IPS-NIHi11 (cell line): ENCODE measurements at places on chromosomes 3 and 15.

GRCh38 chr15:48052946-48053345 is 67.8 kb upstream of the SLC24A5 start:
- DNase-seq: no peak

DNA sequence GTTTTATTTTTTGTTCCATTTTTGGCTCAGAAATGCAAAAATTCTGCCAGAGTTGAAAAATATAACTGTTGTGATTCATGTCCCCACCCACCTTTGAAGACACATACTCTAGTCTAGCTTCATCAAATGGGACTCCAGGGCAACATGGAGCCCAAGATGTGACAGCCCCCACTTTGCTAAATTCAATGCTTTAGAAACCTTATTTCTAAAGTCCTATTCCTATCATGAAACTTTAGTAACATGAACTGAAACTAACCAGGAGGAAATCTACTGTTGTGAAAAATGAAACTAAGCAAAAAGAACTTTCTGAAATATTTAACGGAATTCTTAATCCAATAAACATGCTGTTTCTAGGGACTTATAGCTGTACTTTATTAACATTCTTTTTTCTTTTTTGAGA is 20.3 kb downstream of the UBP1 start:
- no peak for DNase-seq

DNA sequence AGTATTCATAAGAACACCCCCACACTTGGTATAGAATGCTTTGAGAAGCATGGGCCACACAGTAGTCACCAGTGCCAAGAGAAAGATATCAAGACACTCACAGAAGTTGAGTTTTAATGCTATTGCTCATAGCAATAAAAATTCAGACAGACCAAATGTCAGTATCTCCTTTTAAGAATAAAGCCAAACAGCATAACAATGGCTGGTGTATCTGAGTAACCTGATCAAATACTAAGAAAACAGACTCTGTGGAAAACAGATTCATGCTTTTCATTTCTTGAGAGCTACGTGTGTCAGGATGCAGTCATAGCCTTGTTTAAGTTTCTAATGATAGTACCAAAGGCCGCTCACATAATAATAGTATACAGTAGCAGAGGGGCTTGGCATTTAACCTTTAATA is 778.5 kb downstream of the MECOM start:
- no peak for DNase-seq

DNA sequence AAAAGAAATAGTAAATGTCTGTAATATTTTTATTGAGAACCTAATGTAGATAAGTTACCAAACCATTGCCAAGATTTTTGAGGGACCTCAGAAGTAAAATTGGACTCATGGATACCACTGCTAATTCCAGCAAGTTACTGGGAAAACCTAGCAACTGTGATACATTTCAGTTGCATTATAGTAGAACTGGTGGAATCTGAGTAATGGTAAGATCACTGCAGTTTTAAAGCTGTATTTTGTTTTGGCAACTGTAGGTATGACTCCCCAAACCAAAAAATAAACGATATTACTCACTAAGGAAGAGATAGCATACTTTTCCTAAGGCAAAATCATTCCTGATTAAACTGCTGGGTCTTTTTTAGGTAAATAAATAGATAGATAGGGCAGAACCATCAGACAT is 54.0 kb downstream of the ARMC8 start:
- DNase-seq: no peak

DNA sequence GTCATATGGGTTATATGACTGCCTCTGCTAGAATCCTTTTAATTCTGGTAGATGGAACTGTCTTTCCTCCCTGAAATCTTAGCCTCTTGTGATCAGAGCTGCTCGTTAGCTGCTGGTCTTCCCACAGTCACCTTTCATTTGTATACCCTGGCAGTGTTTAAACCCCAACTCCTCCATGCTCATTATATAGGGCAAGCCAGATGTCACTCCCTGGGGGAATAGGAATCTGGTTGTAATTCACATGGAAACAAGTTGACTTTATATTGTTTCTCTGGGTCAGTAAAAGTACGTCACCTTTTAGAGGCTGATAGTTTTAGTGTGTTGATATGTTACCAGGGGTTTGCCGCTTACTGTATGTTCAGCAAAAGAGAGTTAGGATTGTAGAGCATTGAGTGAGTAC is 103.5 kb downstream of the ITPR1 start:
- DNase-seq: peak; percentile 29

DNA sequence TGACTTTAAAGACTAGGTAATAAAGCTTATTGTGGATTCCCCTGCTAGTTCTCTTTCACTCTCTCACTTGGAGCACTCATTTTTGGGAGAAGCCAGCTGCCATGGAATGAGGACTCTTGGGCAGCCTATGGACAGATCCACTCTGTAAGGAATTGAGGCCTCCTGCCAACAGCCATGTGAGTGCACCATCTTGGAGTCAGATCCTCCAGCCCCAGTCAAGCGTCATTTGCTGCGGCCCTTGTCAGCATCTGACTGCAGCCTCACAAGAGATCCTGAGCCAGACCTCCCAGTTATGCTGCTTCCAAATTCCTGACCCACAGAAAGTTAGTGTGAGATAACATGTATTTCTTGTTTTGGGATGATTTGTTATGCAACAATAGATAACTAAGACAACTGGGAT is 101.9 kb downstream of the SEMA6D start:
- no peak for DNase-seq

GRCh38 chr3:122941228-122942206 is 86.0 kb downstream of the SEMA5B start:
- DNase-seq: no peak

GRCh38 chr3:34078418-34078817 is 280.0 kb downstream of the PDCD6IP start:
- no peak for DNase-seq

- DNase-seq: no peak
These were observed 602.0 kb downstream of the TBL1XR1 start for GRCh38 chr3:176595307-176595706.

- DNase-seq: no peak
These were observed 830.9 kb upstream of the CFAP20DC start for GRCh38 chr3:59880717-59881116.

DNA sequence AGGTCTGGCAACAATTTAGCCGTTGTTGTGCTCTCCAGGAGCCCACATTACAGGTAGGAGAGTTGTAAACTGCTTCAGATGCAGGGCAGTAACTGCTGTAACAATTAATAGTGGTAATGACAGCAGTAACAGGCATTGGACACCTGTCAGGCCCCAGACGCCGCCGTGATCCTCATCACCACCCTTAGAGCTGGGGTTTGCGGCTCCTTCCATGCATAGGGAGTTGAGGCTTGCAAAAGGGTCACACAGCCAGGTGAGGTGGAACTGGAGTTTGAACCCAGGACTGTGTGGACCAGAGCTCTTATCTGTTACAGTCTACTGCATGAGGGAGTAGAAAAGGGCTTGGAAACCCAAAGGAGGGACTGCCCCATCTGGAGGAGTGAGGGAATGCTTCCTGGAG is 26.8 kb upstream of the NR2C2 start:
- DNase-seq: no peak

DNA sequence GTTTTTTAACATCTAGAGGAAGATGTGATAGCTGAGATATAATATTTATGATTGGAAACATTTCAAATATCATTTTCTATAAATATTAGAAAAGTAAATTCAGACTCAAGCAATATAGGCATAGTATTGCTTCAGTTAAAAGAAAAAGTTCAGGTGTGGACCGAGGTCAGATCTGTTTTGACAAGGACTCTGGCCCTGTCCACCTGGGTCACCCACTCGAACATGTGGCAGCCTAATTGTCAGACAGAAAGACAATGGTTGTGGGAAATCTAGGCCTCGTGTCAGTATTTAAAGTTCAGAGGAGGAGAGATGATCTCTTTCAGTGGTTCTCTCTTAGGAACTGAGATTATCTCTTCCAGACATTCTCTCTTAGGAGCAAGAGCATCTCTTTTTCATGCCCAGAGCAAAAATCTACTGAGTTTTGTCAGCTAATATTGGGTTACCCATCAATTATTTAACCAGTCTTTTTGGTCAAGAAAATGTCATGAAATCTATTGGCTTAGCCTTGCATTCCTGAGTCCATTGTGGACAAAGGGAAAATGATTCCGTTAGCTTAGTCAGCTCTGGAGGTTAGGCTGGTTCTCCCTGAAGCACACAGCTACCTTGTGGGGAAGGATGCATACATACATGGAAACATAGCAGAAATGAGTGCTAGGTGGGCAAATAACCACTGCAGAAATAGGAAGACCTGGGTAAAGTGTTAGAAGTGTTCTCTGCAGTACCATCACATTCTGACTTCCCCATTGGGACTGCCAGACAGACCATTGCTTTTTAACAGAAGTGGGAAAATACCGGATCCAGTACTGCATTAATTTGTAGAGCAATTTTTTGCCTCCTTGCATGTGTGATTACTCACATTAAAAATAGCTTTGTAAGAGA is 343.3 kb downstream of the GRM7 start:
- DNase-seq: no peak

DNA sequence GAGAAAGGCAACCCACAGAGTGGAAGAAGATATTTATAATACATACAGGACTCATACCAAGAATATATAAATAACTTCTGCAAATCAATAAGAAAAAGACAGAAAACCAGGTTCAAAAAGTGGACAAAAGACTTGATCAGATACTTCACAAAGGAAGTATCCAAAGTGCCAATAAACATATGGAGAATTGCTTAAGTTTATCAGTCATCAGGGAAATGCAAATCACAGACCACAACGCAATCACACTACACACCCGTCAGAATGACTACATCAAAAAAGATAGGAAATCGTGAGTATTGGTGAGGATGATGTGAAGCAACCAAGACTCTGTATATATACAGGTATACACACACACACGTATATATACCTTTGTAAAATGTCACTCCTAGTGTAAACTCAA is 180.6 kb downstream of the FAM43A start:
- no peak for DNase-seq

- DNase-seq: no peak
These were observed 232.0 kb downstream of the ZBBX start for GRCh38 chr3:167148136-167148535.

GRCh38 chr15:63902671-63903035 is 68.9 kb upstream of the HERC1 start:
- DNase-seq: no peak

DNA sequence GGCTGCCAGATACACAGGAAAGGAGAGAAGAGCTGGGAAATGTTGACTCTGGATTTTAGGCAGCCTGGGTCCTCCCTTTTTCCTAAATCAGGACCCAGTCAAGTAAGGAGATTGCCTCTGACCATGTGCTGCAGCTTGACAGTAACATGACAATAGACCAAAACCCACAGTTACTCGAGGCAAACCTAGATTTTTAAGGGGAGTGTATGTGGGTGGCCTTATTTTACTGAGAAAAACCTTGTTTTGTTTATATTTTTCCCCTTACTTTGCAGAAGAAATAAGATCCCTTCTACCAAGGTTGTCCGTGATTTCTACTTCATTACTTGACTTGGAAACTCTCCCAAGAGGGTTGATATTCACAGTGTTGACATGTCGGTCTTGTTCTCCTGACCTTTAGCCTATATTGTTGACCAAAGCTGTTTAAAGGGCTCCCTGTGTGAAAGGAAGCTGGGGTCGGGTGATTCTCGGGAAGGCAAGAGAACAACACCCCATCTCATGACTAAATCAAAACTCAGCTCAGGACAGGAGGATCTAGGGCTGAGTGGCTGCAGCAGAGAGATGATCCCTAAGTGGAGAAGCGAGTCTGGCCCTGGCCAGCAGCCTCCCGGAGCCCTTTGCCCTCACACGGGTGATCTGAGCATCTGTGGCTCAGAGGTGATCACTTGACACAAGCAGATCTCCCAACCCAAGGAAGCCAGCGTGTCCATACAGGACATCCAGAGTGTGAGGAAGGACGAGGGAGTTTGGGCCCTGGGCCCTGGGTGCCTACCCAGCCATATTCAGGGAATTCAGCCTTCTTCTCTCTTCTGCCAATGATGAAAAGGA is 31.0 kb upstream of the SLCO2A1 start:
- no peak for DNase-seq

- no peak for DNase-seq
These were observed 32.4 kb downstream of the C2CD4A start for GRCh38 chr15:62099094-62099601.

- DNase-seq: no peak
These were observed 1092.5 kb upstream of the EPHA6 start for GRCh38 chr3:95721938-95722337.

GRCh38 chr15:37166402-37166801 is 66.1 kb upstream of the MEIS2 start:
- DNase-seq: no peak

DNA sequence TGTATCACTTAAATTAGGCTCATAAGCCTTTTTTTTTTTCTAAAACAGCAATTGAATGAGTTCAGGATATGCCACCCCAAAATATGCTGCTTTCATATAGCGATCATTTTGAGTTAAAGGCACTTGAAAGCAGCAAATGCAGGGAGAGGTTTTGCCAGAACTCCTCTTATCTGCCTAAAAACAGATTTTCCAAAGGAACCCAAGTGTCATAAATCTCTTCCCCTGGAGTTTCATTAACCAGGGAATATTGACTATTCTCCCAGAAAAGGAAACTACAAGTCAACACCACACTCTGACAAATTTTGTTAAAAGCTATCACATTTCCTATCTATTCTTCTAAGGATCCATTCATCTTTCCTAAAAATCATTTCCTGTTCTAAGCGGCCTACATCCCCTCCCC is 11.3 kb downstream of the DNAAF4 start:
- no peak for DNase-seq

- DNase-seq: no peak
These were observed 56.4 kb upstream of the C15orf39 start for GRCh38 chr15:75145027-75145841.

DNA sequence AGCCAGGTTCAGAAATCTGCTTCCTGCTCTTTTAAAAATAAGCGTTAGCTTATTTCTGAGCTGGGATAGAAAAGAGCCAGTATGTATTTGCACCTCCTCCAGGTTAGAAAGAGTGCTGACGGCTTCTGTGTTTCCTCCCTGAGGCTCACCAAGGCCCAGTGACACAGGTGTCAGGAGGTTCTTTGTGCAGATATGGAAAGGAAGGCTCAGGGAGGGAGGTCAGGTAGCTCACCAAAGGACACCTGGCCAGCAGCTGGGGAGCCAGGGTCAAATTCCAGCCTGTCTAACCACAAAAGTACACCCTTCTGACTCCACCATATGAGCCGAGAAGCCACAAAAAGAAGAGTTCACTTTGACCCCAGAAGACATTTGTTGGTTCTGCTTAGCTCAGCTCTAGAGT is 201.0 kb upstream of the WNT5A start:
- DNase-seq: no peak

GRCh38 chr3:12150112-12150511 is 8.6 kb downstream of the TIMP4 start:
- DNase-seq: no peak

DNA sequence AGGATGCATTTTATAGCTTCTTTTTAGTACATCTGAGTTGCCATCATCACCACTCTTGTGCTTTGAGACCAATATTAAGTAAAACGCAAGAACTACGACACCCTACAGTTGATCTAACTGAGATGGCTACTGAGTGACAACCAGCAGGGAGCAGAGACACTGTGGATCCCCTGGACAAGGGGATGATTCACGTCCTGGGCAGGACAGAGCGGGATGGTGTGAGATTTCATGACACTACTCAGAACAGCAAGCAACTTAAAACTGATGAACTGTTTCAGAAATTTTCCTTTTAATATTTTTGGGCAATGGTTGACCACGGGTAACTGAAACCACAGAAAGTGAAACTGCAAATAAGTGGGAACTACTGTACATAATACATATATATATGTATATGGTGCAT is 299.2 kb downstream of the ADAMTS17 start:
- DNase-seq: no peak

- no peak for DNase-seq
These were observed 60.5 kb downstream of the SLMAP start for GRCh38 chr3:57816471-57817095.
